ENCODE measurements at places on chromosomes 11 and 22.

- DNase-seq, result no peak
Measured at GRCh38 chr22:28002181-28002700, 83.2 kb upstream of the PITPNB start.

DNA sequence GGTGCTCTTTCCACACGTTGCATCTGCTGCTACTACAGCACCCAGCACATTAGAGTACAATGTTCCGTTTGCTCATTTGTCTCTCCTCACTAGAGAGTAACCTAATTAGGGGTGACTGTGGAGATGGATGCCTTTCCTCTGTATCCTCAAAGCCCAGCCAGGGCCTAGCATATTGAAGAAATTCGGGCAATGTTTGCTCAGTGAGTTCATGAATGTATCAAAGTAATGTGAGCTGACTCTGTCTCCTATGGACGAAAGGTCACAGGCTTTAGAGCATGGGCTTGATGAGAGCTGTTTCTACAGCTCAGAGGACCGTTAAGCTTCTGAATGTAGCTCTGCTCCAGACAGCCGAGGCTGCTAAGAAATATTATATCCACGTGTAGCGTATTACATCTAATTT lies 67.5 kb downstream of the C11orf58 start:
- DNase-seq, result no peak

GRCh38 chr22:46087816-46088277 lies 62.5 kb upstream of the PPARA start:
- no peak for DNase-seq

- no peak for DNase-seq
Measured at GRCh38 chr11:111063726-111064517, 181.6 kb upstream of the POU2AF2 start.

- no peak for DNase-seq
Measured at GRCh38 chr11:64562723-64563351, 28.2 kb upstream of the SLC22A12 start.

GRCh38 chr11:11217289-11217928 lies 135.6 kb downstream of the CSNK2A3 start:
- DNase-seq, result no peak

DNA sequence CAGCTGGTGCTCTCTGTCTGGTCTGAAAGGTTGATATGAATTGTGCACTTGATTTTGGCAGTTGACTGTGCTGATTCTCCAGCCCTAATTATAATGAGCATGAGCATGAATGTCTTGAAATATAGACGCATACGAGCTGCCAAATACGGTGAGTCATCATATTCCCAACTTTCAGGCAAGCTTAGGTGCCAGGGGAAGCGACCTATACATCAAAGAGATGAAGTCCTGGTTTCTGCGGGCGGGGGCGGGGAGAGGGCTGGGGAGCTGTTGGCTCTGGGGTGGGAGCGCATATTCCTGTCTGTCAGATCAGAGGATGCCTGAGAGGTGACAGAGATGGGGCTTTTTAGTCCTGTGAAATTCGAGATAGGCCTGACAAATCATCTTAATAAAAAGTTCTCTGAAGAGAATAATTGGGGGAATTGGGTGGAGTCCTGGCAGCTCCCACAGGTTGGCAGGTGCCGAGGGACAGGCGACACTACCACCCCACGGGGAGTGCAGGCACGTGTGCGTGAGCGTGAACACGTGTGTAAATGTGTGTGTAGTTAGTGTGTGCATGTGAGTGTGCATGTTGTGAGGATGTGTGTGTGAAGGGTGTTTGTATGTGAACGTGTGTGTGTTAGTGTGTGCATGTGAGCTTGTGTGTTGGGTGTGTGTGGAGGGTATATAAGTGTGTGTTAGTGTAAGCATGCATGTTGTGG lies 865.3 kb downstream of the TBC1D22A start:
- DNase-seq, result no peak

- no peak for DNase-seq
Measured at GRCh38 chr11:13942971-13943381, 19.5 kb upstream of the SPON1 start.

DNA sequence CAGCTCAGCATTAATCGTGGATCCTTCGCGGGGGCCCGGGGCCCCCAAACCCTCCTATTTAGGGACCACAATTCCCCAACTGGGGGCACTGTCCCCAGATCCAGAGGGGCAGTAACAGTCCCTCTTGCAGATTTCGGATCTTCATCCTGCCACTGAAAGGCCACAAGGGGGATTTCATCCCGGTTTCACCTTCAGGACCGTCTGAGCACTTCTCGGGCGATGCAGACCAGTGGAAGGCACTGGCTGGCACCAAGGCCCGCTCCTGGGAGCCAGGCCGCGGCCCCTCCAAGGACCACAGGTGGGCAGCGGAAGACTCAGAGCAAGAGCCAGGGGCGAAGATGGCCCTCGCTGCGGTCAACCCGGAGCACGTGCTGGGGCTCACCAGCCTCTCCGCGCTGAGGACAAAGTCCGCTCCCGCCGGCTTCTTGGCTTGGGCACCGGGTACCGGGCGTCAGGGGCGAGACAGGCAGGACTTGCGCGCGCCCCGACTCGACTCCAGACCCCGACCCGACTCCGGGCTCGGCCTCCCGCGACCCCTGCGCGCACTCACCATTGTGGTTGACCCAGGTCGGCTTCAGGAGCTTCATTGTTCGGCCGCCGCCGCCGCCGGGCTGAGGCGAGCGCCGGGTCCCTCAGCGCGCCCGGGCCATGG lies 517 bp downstream of the HIRA start:
- no peak for DNase-seq

GRCh38 chr22:37487571-37487970 lies 1.4 kb upstream of the MFNG start:
- DNase-seq, result no peak

DNA sequence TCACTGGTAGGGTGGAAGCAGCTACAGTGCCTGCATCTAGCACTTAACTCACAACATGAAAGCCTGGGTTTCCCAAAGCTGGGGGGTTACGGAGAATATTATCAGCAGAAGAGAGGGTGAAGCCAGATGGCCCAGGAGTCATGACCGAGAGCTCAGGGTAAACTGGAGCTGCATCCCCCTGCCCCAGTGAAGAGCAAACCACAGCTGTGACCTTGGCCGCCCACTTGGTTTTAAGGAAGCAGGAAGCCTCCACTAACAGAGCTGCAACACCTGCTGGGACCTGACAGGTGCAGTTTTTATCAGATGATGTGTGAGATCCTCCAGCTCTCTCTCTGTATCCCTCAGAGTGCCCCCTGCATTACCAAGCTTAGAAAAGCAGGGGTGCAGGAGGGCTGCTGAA lies 20.9 kb downstream of the TCP11L1 start:
- no peak for DNase-seq

Measured in activated CD4-positive, alpha-beta T cell treated with anti-CD3 and anti-CD28 coated beads for 4 hours (primary cell).